ENCODE measurements at places on chromosomes 6 and 20.

- DNase-seq: no peak
Observed at GRCh38 chr20:51609251-51609650, 66.7 kb upstream of the NFATC2 start.

GRCh38 chr6:16208989-16209388, 29.4 kb upstream of the GMPR start:
- no peak for DNase-seq

GRCh38 chr6:42120895-42121865, 21.2 kb downstream of the C6orf132 start:
- DNase-seq: no peak

- no peak for DNase-seq
Observed at GRCh38 chr6:153401751-153402150, 270.7 kb upstream of the RGS17 start.

DNA sequence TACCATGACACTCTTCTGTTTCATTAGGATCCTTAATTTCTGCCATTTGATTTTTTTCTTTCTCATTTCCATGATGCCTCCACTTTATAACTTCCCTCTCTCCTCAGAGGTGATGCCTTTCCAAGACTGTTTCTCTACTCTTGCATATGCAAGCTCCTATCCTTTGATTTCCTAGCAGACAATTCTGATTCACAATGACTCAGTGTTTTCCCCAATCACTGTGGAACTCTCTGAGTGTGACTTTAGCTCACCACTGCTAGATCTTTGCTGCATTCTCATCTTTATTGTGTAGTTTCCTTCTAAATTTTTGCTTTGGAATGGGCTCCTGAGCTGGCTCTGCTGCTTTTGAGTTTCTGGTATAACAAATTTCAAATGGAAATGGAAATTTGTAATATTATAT, 184.9 kb downstream of the TINAG start:
- no peak for DNase-seq

DNA sequence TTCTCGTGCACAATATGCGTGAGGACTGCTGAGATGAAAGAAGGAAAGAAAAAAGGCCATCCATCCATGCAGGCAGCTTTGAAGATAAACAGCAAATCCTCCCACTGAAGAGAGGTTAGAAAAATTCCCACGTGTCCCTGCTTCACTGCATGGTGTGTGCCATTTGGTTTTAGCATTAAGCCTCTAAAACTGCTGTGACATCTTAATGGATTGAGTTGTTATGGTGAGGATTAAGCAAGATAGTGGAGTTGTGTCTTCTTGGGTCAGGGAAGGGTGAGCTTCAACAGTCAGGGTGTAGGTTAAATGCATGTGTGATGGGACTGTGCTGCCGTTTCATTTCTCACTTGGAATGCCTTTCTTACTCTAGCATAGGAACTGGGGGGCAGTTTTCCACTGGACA, 50.5 kb downstream of the ZNF831 start:
- DNase-seq: no peak

DNA sequence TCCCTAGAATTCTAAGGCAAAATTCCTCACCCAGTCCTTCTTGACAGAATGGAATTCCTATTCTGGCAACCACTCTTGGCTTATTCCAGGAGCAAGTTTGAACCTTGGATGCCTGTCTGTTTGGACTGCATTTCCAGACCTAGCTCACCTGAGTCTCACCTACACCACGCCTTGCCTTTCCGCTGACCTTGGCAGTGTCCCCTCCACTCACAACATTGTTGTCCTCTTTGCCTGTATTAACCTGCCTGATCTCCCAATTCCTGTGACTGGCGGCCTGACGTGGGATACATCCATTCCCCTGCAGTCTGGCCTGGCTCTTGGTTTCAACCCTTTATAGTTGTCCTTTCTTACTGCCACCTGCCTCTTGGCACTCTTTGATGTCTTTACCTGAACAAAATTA, 281.4 kb upstream of the SOX4 start:
- DNase-seq: no peak

DNA sequence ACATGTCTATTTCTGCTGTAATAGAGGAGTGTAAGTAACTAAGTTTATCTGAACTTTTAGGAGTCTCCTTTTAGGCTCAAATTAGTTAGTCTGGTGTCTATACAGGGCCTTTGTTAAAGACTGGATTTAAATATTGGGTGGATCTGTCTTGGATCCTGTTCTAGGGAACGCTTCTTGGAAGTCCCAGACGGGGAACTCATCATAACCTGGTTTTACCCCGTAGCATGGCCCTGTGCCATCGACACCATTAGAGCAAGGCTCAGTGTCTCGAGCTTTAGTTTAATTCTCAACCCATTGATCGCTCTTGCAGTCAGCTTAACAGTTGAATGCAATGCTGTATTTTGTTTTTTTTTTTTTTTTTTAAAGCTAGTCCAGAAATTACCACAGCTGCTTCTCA, 89.9 kb downstream of the CARMIL1 start:
- no peak for DNase-seq

GRCh38 chr20:61146023-61146422, 106.0 kb upstream of the CDH4 start:
- no peak for DNase-seq

DNA sequence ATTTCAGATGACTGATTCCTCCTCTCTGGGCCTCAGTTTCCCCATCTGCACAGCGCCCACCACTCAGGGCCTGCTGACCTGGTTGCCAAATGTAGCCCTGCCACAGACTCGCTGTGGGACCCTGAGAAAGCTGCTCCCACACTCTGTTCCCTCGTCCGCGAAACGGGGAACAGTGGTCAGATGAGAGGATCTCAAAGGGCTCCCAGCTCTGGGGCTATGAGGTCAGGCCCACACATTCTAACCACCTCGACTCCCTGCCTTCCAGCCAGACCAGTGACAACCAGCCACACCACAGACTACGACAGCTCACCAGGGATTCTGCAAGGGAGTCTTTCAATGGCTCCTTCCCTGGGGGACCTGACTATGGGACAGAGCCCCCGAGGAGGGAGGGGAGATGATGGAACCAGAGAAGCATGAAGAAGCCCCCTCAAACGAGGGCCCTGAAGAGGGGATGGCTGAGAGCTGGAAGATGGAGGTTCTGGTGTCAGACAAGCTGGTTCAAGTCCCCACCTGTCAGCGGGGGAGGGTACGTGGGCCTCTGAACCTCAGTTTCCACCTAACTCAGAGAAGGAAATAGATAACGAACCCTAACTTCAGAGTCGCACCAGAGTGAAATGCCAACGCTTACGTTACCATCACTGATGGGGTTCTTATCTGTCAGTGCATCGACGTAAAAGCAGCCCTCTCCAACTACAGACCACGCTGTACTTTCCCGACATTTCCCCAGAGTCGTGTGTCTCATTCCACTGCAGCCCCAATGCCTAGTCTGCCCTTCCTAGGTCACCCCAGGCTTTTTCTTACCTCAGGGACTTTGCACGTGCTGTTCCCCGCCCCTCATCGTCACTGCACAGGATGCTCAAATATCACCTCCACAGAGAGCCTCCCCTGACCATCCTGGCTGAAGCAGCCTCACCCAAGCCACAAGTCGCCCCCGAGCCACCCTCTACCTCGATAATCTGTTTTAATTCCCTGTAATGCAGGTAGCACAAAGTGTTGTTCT, 60.5 kb downstream of the PREX1 start:
- no peak for DNase-seq

GRCh38 chr6:92790381-92790780, 629.0 kb downstream of the EPHA7 start:
- DNase-seq: no peak

GRCh38 chr6:104531646-104532045, 328.1 kb downstream of the HACE1 start:
- no peak for DNase-seq

DNA sequence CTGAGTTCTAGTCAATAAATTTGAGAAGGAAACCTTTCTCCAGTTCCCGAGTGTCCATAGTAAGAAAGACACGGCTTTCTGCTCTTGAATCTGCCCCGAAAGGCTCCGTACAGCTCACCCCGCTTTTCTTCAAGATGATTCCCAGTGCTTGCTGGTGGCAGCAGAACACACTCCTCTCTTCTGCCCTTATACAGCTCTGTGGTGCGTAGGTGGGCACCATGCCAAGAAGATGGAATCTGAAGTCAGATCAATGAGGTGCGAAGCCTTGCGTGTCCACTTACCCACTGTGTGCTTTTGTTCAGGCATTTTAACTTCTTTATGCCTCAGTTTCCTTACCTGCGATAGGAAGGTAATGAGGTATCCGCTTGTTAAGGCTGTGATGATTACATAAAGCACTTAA, 142.2 kb downstream of the WDR27 start:
- DNase-seq: no peak

DNA sequence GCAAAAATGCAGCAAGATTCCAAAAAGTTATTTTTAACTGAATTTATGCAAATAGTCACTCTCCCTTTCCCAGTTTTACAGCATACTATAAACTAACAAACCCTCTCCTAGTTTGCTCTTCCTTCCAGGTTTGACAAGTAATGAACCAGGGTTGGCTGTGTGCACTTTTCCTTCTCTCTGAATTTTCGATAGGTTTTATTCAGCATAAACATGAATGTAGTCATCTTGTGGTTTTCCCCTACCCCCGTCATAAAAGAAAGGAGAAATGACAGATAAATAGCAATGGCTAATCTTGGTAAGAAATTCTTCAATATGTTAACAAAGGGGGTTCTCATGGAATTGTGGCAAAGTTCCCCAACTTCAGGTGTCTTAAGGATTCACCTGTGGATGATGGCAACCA, 26.3 kb downstream of the PRDM1 start:
- DNase-seq: no peak

GRCh38 chr6:46325561-46326530, 155.1 kb upstream of the ENPP5 start:
- peak; percentile 6 for DNase-seq

- no peak for DNase-seq
Observed at GRCh38 chr6:48560408-48560807, 449.4 kb upstream of the PTCHD4 start.

- DNase-seq: no peak
Observed at GRCh38 chr20:6908673-6909072, 141.2 kb downstream of the BMP2 start.

GRCh38 chr20:39253051-39253755, 291.1 kb downstream of the DHX35 start:
- DNase-seq: no peak

DNA sequence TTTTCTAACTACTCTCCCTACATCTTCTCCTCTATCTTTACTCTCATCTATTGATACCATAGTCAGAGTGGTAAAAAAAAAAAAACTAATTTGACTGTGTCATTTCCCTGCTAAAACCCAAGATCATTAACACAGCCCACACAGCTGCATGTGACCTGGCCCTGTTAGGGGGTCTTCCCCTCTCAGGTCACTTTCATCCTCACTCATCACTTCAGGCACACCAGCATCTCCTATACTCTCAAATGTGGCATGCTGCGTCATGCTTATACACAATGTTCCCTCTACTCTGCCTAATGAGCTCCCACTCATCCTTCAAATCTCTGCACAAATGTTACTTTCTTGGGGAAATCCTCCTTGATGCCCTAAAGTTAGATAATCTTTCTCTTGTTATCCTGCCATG, 86.8 kb downstream of the CDK19 start:
- DNase-seq: no peak

DNA sequence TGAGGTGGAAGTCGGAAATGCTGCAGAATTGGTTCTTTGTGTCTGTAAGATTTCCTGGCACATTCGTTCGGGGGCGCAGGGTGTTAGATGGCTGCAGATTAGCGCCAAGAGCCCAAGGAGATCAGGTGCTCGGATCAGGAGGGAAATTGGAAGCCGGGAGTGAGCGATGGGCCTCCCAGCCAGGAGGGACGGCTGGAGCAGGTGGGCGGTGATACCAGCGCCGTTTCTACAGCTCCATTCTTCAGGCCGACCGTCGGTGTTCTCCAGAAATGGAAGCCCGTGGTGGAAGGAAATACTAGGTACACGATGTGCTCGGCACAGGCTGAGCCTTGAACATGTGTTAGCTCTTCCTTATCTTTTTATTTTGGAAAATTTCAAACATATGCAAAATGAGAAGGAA, 6.5 kb downstream of the SIRPA start:
- no peak for DNase-seq

DNA sequence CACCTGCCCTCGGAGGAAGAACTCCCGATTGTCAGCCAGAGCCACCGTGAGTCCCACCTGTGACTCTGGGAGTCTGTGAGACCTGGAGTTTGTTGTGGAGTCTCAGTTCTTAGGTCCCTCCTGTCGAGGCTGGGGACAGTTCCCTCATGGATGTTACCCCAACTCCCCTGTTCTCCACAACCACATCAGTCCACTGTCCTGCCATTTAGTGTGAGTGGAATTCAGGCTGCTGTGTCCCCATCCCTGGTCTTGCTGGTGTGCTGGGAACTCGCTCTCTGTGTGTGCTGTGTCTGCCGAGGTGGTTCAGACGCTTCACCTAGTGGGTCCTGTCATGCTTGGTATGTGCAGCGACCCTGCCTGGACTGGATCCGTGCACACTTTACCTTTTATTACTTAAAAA, 163.2 kb downstream of the DTNBP1 start:
- DNase-seq: no peak

DNA sequence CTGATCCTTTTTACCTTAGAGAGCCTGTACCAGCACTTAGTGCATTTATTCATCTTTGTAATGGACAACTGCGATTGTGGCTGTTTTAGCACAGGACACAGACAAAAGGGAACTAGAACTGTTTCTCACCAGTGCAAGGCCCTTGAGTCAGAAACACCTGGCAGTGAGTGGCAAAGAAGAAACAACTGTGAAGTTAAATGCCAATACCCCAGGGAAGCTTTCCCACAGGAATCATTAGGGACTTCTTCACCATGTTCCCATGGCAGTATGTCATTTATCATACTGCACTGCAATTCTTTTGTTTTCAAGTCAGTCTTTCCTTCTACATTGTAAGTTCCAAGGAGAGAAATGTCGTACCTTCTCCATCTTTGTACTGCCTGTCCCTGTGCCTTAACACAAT, 28.6 kb upstream of the CDYL start:
- DNase-seq: no peak

- no peak for DNase-seq
Observed at GRCh38 chr6:54183616-54184015, 72.4 kb downstream of the MLIP start.

GRCh38 chr6:56850626-56851025, 104.3 kb upstream of the BEND6 start:
- DNase-seq: no peak

- no peak for DNase-seq
Observed at GRCh38 chr6:88232753-88233152, 66.6 kb upstream of the CNR1 start.

- no peak for DNase-seq
Observed at GRCh38 chr20:622161-622560, 12.1 kb upstream of the TCF15 start.

DNA sequence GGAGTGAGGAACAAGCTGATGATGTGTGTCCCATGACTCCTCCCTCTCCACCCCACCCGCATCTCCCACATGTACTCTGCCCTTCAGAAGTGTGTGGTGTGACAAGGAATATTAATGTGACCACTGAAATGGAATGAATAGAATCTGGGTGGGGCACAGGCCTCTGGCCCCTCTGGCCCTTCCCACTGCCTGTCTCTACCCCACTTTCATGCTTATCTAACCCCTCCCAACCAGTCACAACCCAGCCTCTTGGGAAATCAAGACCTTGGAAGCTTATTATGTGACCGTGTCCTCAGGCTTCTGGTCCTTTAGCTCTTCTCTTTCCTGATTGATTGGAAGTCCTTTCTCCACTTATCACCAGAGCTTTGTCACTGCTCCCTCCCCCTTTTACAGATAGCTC, 312.2 kb upstream of the SOX4 start:
- DNase-seq: no peak

All from NCI-H2171 treated with DMSO at 0.1 percent for 48 hours (cell line).